Subcutaneous adipose tissue (tissue), 4 donors: ENCODE measurements at places on chromosomes 12 and 14. TPM values are rescaled to one million over a fixed set of nuclear protein-coding genes. Genes with fewer than 3 reads are reported as not detected.

PIWIL1 gene
- total RNA-seq: not detected

LGR5 gene
- total RNA-seq: 0.33 TPM

LYZ gene
- total RNA-seq: 66.4 TPM

PLXNC1 gene
- total RNA-seq: 5.7 TPM

PLEKHD1 gene
- 0.38 TPM for total RNA-seq

CNOT2 gene
- total RNA-seq: 211 TPM

ITPK1 gene
- 62.1 TPM for total RNA-seq
